ENCODE measurements at places on chromosomes 6 and 20. TPM values are rescaled to one million over a fixed set of nuclear protein-coding genes. Genes with fewer than 3 reads are reported as not detected.
A peak's percentile ranks its signal among the peaks of the same experiment; 100 is the strongest.

Gene HMGCLL1
- total RNA-seq, result 0.83 TPM

Gene SPDEF
- 16.7 TPM for total RNA-seq

Gene LHFPL5
- total RNA-seq, result 0.69 TPM

DNA sequence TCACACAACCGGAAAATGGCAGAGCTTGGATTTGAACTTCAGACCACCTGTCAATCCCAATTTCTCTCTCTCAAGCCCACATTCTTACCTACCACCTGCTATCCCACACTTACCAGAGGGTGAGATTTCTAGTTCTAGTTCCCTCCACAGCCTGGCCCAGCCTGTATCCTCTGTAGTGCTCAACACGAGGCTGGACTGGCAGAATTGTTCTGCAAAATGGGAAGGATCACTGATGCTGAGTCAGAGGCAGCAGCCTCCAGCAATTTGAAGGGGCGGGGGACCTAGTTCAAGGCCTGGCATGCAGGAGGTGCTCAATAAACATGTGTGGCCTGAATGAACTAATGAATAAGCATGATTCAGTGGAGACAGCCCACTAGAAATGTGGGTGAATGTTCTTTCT is 53.6 kb upstream of the TTPAL start:
- no peak for DNase-seq

GRCh38 chr6:93120154-93120742 is 299.1 kb downstream of the EPHA7 start:
- no peak for DNase-seq

Gene UBR2
- 33.3 TPM for total RNA-seq

GRCh38 chr6:18016698-18017097 is 29.3 kb upstream of the KIF13A start:
- DNase-seq, result no peak

- DNase-seq, result peak; percentile 48
Observed at GRCh38 chr6:108921547-108922361, 73.5 kb downstream of the ARMC2 start.

GRCh38 chr6:28588666-28589065 is 63.0 kb downstream of the GPX5 start:
- no peak for DNase-seq

Gene TRIM10
- 5.4 TPM for total RNA-seq

GRCh38 chr6:28893172-28893799 is 30.5 kb downstream of the TRIM27 start:
- DNase-seq, result no peak

DNA sequence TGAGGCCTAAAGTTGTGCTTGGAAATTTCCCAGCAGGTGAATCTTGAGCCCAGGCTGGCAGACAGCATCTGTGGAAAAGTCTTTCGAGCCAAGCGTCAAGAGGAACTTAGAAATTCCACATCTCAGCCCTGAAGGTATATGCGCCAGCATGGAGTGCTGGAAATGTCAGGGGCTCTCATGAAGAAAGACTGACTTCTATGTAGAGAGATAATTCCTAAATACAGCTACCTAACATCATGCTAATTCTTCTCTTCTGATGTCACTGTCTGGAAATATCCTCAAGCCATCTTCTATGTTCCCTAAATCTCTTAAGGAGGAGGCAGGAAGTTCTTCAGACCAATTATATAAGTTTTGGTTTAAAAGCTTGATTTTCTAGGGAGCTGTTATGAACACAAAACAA is 492.4 kb upstream of the MARCKS start:
- DNase-seq, result no peak

GRCh38 chr20:50730765-50731054 is 670 bp upstream of the PARD6B start:
- DNase-seq, result no peak

DNA sequence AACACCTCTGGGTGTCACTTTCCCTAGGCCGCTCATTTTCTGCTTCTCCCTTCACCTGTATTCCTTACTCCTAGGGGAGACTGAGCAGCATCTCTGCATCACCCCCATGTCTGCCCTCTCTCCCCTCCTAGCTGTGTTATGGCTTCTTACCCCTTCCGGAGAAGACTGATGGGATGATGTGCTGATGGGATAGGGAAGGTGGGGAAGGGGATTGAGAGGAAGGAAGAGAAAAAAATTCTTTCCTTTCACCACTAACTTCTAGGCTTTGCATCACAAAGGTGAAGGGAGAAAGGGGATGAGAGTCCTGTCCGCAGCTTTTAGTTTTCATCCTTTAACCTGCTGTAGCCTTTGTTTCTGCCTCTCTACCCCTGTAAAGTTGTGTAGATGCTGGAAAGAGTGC is 26.7 kb downstream of the AKAP7 start:
- no peak for DNase-seq

DNA sequence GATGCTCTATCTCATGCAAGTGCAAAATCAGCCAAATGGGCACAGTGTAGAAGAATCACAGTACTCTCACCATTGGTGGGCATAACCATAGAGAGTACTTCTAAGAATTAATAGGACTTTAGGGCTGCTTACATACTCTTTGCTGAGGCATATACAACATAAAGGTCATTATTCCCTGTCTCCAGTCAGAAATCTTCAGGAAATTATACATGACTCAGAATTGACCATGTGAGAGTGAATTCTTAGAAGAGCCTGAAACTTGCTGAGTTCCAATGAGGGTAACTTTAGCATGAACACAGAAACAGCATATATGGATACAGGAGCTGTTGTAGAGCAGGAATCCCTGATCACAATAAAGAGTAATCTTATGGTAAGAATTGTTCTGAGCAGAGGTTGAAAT is 498.7 kb downstream of the TENT5A start:
- DNase-seq, result no peak

Gene PTGIS
- total RNA-seq, result 101 TPM

- DNase-seq, result no peak
Observed at GRCh38 chr20:63625771-63626423, 1.0 kb downstream of the GMEB2 start.

DNA sequence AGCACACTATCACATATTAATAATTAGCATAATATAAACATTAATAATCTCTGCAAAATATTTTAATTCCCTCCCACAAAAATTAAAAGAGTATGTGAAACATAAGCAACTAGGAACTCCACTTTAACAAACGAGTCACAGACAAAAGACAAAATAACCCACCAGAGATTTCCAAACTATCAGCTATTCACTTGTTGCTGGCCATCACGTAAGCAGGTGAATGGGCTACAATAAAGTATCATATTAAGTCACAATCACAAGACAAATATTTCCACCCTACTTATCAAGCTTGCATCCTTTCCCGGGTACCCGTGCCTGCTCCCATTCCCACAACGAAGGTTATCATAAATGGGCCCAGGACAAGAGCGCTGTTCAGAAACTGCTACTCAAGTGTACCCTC is 2.5 kb downstream of the HDAC2 start:
- no peak for DNase-seq

DNA sequence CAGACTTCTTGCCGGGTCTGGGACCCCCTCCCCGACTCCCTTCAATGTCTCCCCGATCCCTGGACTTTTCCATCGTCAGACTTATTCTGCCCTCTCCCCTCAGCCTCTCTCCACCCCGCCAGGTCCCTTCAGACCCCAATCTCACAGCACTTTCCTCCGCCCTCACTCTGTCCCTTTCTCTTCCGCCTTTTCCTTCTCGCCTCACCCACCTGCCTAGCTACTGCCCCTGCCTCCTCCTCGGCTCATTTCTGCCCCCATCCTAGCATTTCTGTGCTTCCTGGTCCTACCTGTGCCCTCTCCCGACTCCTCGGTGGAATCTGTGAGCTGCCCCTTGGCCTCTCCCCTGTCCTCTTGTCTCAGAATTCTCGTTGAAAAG is 616 bp downstream of the CHMP4B start:
- no peak for DNase-seq

Gene HLA-DQB2
- total RNA-seq, result 4.0 TPM

- no peak for DNase-seq
Observed at GRCh38 chr20:57680934-57681914, 28.6 kb downstream of the PMEPA1 start.

Gene PRDM13
- total RNA-seq, result not detected

GRCh38 chr6:135033238-135033637 is 21.4 kb downstream of the HBS1L start:
- DNase-seq, result peak; percentile 93

GRCh38 chr6:158232316-158233213 is 64.4 kb downstream of the GTF2H5 start:
- DNase-seq, result peak; percentile 32

- no peak for DNase-seq
Observed at GRCh38 chr6:157867981-157868380, 44.9 kb downstream of the SNX9 start.

DNA sequence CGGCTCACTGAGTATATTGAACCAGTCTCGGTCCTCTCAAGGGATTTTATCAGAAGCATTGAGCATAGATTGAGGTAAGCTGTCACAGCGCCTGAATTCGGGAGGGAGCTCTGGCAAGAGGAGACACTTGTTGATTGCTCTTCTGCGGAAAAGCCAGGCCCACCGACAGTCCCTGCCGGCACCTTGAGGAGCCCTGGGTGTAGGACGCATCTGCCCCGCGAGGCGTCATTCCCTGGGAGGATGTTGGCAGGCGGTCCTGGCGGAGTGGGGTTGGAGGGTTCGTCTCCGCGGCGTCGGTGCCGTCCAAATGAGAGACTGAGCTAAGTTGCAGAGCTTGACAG is 843 bp downstream of the FBXO9 start:
- peak; percentile 22 for DNase-seq

DNA sequence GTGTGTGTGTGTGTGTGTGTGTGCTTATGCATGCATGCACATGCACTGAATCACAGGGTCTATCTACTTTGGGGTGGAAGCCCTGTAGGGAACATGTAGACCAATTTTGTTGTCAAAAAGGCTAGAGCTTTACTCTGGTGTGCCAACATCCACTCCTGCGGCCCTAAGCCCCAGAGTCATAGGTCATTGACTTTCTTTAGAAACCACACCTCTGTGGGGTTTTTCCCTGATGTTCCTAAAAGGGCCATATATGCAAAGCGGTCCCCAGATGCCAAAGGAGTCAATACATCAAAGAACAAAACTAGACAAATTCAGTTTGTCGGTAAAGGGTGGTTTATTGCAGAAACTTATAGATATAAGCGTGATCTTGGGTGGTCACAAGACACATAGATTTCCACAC is 29.8 kb upstream of the SLC2A12 start:
- DNase-seq, result no peak

GRCh38 chr6:32969685-32970412 is 1.5 kb downstream of the BRD2 start:
- peak; percentile 62 for DNase-seq

Gene WFDC10B
- total RNA-seq, result 0.49 TPM

DNA sequence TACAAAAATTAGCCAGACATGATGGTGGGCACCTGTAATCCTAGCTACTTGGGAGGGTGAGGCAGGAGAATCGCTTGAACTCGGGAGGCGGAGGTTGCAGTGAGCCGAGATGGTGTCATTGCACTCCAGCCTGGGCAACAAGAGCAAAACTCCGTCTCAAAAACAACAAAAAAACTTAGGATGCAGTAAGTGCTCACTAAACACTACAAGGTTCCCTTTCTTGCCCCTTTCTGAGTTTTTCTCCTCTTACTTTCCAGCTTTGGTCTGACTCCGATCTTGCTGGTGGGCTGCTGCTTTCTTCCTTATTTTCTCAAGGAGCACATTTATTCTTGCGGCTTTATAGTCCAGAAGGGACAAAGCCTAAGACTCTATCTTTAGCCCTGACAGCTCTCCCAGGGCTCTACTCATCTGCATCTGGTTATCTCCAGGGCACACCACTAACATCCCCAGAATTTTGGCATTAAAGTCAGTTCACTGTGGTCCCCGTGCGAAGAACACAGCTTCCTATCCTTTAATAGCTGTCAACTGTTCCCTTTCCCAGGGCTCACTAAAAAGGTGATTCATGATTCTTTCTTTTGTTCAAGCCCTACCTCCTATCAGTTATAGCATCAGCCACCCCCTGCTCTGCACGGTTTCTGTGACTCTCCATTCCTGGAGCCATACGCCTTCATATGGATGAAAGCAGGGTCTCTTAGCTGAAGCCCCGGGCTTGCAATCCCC is 17.1 kb upstream of the RPN2 start:
- DNase-seq, result no peak

DNA sequence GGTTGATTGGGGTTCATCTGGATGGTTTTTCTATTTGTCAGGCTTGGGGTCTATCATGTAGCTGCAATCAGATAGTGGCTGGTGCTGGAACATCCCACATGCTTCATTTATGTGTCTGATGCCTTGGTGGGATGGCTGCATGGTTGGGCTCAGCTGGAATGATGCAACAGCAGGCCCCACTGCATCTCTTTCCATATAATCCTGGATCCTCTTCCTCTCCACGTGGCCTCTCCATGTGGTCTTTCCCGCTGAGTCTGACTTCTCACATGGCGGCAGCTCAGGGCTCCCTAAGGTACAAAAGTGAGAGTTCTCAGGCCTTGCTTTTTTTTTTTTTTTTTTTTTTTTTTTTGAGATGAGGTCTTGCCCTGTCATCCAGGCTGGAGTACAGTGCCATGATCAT is 65.0 kb upstream of the SUPT3H start:
- DNase-seq, result no peak

Gene BEND3
- 5.7 TPM for total RNA-seq

Gene HEY2
- total RNA-seq, result 2.4 TPM

Gene TCP11
- not detected for total RNA-seq

Gene GLYATL3
- total RNA-seq, result not detected

Gene NMBR
- total RNA-seq, result not detected

DNA sequence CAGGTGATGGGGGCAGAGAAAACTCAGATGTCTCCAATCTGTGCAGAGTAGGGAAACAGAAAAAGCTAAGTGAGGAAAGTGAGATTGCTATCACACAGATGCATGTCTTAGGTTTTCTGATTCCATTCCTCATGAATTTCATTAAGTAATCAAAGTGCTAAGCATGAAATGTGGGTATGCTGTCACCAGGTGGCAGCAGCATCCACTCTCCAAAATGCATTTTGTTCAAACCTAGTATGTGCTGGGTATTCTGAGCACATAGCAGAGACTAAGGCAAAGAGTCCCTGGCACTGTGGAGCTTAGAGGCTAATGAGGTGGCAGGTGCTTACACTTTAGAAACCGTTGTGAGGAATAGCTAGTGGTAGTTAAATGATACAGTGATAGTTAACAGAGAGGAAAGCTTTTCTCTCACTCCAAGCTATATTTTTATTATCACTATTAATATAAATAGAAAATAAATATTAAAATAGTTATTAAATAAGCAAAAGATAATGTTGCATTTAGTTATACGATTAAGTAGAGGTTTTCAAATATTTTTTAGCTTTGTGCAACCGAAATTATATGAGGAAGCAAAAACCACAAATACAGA is 179.5 kb downstream of the CDH26 start:
- DNase-seq, result peak; percentile 25

GRCh38 chr6:123810214-123810613 is 6.5 kb downstream of the NKAIN2 start:
- no peak for DNase-seq

Gene HLA-DMA
- 68.2 TPM for total RNA-seq

Gene OLIG3
- total RNA-seq, result not detected

- no peak for DNase-seq
Observed at GRCh38 chr6:134738211-134738885, 211.6 kb downstream of the ALDH8A1 start.

DNA sequence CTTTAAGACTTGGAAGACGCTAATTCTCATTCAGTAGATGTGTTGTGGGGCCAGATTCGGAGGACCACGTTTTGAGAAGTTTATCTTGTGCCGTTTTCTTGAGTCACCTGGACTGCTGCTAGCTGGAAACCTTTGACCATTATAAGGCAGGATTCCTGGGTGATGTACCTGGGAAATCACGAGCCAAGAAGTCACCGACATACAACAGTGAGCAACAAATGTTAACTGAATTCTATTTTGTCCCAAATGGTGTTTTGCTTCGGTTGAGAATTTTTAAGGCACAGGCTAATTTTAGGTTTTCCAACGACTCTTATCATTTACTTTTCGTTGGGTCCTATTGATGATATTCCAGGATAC is 93.4 kb upstream of the BTN3A2 start:
- no peak for DNase-seq

All from mucosa of gallbladder (tissue), 1 donor.